Activated effector memory CD4-positive, alpha-beta T cell treated with Interleukin-2 at 50 U/mL for 16 hours (primary cell): ENCODE measurements at places on chromosomes 5 and 9.

- DNase-seq: no peak
Observed at GRCh38 chr5:179864686-179865085, 6.1 kb upstream of the MRNIP start.

DNA sequence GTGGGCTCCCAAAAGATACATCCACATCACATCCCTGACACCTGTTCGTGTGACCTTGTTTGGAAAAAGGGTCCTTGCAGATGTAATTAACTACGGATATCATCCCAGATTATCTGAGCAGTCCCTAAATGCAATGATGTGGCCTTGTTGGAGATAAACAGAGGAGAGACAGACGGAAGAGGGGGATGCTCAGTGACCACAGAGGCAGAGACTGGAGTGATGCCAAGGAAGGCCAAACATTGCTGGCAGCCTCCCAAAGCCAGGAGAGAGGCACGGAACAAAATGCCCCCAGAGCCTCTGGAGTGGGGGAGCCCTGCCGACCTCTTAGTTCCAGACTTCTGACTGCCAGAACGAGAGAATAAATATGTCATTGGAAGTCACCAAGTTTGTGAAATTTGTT, 15.0 kb upstream of the VAV2 start:
- no peak for DNase-seq

- DNase-seq: no peak
Observed at GRCh38 chr5:98905857-98906688, 22.7 kb downstream of the CHD1 start.

GRCh38 chr9:107847978-107848964, 358.7 kb upstream of the KLF4 start:
- no peak for DNase-seq

GRCh38 chr5:104412649-104413240, 850.2 kb upstream of the NUDT12 start:
- DNase-seq: no peak

- no peak for DNase-seq
Observed at GRCh38 chr5:81233080-81233634, at the start of gene CKMT2. TSS of gene CKMT2 (plus strand) at chr5:81233322. CDS start at chr5:81251133, 17,811 bp downstream.

DNA sequence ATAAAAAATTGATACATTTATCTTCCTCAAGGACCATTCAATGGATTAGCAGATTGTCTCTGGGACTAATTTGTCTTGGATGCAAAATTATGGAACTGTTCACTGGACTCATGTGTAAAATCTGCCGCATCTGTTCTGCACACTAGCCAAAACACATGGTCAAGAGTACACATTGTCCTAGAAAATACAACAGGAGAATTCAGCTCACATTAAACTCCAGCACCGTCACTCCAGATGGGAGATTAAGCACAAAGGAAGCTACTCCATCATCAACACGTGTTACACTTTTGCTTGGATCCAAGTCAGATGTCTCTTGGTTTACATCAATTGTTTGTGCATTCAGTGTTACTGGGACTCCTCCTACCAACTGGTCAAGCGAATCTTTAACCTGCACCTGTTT, 28.8 kb downstream of the C5 start:
- no peak for DNase-seq

- DNase-seq: no peak
Observed at GRCh38 chr5:169300468-169301385, at the start of gene SLIT3. TSS of gene SLIT3 (minus strand) at chr5:169301139. CDS start at chr5:169300709, 430 bp downstream.

DNA sequence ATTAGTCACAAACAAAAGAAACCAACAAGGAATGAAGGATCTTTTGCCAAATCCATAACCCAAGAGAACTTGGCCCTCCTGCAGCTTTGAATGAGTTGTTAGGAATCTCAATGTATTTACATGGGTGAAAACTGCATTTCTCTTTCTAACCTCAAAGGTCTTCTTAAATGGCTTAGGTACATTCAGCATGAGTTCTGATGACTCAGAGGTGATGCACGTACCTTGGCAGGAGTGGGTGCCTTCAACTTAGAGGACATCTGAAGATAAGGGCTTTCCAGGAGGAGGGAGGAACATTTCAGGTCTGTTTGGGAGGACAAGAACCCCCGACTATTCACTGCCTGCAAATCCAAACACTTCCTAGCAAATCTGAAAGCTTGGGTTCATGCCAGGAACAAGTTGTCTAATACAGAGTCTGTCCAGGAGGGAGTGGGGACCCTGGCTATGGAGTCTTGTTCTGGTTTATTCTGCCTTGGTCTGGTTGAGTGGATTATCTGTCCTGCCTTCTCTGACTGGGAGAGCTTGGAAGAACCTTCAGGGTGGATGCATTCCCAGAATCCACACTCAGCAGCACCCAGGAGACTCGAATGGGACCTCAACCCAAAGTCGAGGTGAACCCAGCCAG, 65.7 kb downstream of the IRX2 start:
- no peak for DNase-seq

- no peak for DNase-seq
Observed at GRCh38 chr9:86126998-86127972, 27.9 kb upstream of the GOLM1 start.

GRCh38 chr9:132849185-132849706, 28.8 kb downstream of the AK8 start:
- DNase-seq: no peak

- DNase-seq: no peak
Observed at GRCh38 chr9:98933890-98934289, 9.8 kb upstream of the COL15A1 start.

- DNase-seq: no peak
Observed at GRCh38 chr5:56102889-56103288, 108.1 kb upstream of the IL6ST start.

GRCh38 chr5:66974256-66974655, 222.3 kb downstream of the CD180 start:
- no peak for DNase-seq

- DNase-seq: no peak
Observed at GRCh38 chr9:126561582-126561981, 52.1 kb upstream of the LMX1B start.

DNA sequence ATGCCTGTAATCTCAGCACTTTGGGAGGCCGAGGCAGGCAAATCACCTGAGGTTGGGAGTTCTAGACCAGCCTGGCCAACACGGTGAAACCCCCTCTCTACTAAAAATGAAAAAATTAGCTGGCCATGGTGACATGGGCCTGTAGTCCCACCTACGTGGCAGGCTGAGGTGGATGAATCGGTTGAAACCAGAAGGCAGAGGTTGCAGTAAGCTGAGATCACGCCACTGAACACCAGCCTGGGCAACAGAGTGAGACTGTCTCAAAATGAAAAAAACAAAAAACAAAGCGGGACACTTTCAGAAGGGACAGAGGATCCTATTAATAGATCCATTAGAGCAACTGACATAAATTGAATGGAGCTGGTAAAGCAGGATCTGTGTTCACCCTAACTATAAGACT, 89.6 kb upstream of the SGCD start:
- DNase-seq: no peak

DNA sequence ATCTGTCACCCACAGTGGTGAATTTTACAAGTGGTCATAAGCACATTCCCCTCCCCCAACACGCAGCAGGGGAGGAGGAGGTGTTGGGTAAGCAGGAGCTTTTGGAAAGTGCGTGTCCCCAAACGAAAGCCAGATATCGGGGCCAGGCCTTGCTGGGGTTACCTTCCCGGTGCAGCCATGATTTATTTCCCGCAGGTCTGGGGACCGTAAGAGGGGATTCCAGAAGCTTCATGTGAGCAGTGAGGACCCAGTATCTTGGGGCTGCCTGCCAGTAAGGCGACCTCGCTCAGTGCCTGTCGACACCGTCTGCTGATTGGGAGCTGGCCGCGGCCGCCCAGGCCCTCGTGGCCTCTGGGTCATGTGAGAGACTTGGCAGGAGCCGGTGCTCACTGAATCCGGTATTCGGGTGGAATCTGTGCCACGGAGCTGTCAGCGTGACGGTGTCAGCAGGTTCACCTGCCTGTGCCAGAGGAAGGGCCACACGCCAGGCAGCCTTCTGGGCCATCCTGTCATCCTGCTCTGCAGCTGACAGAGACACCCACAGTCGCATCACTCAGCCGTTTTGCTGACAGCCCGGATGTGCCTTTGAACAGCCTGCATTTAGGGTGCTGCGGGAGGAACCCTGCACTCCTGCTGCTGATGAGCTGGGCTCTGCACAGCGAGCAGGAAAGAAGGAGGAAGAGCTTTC, 37.3 kb downstream of the SEC61B start:
- peak; percentile 19 for DNase-seq

- DNase-seq: no peak
Observed at GRCh38 chr9:92425474-92425873, 1.2 kb upstream of the OMD start.

DNA sequence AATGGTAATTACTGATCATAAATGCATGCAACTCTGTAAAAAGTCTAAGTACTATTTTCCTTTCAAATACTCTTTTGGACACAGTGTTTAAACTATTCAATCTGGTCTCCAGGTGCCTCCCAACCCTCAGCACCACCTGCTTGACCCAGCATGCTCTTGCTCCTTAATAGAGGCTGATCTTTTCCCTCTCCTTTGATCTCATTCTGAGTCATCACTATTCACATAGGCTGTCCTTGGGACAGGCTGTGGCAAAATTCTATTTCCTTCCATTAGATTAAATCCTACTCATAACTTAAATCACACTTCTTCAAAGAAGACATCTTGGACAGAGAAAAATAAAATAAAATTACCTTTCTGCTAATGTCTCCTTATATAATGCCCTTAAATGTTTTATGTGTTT, 199.4 kb upstream of the ST8SIA4 start:
- DNase-seq: no peak

GRCh38 chr9:36725777-36726356, 153.2 kb downstream of the MELK start:
- DNase-seq: no peak
